ENCODE measurements at places on chromosomes 6 and 20. TPM values are rescaled to one million over a fixed set of nuclear protein-coding genes. Genes with fewer than 3 reads are reported as not detected.

DNA sequence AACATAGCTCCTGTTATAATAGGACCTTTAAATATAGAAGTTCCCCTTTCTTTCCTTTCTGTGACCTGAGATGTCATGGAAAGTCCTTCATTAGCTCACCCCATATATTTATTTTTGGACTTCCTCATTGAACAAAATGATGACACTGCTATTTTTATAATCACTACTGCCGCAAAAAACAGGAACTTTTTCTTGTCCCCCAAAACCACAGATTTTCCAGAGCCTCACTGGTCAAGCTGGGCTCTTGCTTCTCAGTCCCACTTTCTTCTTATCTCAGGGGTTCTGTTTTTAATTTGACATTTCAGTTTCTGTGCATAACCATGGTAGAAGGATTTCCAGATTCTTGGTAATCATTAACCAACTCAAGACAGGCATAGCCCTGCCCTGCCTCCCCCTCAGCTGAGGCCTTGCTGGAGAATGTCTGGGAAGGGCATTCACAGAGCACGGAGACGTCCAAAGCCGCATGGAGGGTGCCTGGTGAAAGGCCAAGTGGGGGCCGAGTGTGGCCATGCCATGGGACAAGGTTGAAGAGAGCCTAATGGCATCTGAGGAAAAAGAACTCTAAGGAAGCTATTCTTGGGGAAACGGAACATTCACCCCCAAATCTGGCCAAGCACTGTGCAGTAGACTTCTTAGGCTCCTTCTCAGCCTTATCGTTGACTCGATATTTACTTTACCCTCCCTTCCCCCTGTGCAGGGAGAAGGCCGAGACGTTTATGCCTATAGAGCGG, 73.7 kb downstream of the EDN1 start:
- DNase-seq, result peak; percentile 85

DNA sequence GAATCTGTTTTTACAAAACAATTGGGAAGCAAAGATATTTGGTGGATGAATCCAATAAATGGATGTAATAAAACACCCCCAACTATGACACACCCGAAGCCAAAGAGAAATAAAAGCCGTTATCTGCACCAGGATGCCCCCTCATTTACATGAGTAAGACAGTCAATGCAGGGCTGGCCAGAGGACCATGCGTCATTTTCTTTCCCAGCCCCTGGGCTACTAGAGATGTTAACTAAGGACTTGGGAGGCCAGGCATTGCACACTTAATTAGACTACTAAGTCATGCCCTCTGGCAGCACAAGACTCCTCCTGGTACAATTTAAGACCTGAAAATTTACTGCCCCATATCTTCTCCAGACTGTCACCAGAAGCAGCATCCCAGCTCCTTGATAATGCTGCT, 3.2 kb downstream of the LEMD2 start:
- DNase-seq, result no peak

- no peak for DNase-seq
These were observed 83.6 kb upstream of the MYLIP start for GRCh38 chr6:16045238-16045637.

- DNase-seq, result no peak
These were observed 16.6 kb downstream of the HRH3 start for GRCh38 chr20:62203378-62204030.

DNA sequence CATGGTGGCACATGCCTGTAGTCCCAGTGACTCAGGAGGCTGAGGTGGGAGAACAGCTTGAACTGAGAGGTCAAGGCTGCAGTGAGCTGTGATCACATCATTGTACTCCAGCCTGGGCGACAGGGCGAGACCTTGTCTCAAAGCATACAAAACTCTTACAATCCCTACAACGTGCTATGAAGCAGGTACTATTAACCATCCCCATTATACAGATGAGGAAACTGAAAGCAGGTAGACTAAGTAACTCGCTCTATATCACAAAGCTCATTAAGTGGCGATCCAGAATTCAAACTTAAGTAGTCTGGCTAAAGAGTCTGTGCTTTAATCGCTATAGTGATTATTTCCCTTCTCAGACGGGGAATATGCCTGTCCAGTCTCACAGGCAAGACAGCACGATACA, 54.7 kb downstream of the CDK19 start:
- no peak for DNase-seq

DNA sequence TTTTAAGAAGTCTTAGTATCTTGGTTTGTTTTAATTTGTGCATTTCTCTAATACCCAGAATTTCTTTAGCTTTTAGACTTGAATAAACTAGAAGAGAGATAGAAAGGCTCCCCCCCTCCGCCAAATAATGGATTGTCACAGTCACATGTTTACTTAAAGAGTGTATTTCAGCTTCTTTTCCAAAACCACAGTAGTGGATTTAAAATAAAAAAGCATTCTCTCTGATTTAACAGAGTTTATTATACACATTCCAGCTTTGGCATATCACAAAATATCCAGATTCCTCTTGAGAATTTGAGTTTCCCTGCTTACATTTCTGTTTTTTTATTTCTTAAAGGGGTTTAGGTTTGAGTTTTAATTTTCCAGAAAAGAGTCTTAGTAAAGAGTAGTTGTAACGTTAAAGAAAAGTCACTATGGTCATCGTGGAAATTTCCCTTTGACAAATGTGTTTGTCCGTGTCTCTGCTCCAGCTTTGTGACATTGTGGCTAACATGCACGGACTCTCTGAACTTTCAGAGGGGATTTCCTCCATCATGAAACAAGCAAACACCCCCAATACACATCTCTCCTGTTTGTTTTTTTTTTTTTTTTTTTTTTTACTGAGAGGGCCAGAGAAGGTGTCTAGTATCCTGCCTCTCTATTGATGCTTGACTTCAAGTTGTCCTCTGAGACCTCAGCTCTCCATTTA, 113.5 kb upstream of the SUPT3H start:
- no peak for DNase-seq

- no peak for DNase-seq
These were observed 67.3 kb upstream of the ZNF217 start for GRCh38 chr20:53660947-53661381.

- DNase-seq, result no peak
These were observed 353.8 kb downstream of the HAO1 start for GRCh38 chr20:7586481-7586880.

DNA sequence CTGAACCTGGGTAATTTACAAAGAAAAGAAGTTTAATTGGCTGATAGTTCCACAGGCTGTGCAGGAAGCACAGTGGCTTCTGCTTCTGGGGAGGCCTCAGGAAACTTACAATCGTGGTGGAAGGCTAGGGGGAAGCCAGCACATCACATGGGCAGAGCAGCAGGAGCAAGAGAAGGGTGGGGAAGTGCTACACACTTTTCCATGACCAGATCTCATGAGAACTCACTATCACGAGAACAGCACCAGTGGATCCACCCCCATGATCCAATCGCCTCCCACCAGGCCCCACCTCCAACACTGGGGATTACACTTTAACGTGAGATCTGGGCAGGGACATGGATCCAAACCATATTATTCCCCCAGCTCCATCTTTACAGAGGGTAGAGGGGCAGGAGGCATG, 166.4 kb downstream of the NFATC2 start:
- no peak for DNase-seq

- no peak for DNase-seq
These were observed 72.5 kb upstream of the PRSS16 start for GRCh38 chr6:27174958-27175357.

GRCh38 chr6:97361286-97361685, 78.3 kb upstream of the MMS22L start:
- no peak for DNase-seq

DNA sequence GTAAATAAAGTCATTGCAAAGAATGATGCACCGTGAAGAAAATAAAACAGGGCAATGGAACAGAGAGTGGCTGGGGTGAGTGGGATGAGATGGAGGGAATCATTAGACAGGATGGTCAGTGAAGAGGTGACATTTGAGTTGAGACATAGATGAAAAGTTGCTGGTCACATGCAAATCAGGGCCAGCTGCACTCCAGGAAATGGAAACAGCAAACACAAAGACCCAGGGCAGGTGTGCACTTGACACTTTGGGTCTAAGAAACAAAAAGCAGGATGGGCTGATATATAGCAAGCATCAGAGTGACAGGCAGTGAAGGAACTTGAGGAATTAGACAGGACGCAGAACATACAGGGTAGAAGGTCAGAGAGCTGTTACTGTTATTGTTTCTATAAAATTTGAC, 171.5 kb upstream of the RIPOR2 start:
- DNase-seq, result no peak

GRCh38 chr20:63052571-63053431, 46.0 kb upstream of the BHLHE23 start:
- no peak for DNase-seq

- DNase-seq, result no peak
These were observed 104.7 kb downstream of the OPRM1 start for GRCh38 chr6:154143753-154144152.

- DNase-seq, result no peak
These were observed 169.3 kb upstream of the ZNF337 start for GRCh38 chr20:25865715-25866656.

DNA sequence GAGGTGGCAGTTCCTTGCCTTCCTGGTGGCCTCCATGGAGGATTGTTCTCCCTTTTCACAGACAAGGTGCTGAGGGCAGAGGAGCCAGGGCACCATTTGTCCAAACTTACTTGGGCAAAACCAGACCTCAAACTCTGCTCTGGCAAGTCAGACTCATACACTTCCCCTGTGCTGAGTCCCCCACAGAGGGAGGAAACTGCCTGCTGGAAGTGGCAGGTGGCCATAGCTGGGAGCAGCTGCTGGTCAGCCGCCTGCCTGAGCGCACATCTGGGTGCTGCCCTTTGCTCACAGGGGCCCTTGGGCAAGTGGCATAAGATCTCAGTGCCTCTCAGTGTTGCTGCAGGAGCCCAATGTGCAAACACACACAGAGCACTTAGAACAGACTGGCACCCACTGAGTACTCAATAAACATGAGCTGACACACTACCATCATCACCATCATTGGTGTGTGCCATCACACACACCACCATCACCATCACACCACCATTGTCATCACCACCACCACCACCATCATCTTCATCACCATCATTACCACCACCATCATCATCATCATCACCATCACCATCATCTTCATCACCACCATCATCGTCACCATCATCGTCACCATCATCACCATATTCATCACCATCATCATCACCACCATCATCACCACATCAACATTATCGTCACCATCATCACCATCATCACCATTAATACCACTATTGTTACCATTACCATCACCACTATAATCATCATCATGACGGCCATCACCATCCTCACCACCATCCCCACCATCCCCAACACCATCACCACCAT, 17.6 kb downstream of the NOL4L start:
- DNase-seq, result no peak

DNA sequence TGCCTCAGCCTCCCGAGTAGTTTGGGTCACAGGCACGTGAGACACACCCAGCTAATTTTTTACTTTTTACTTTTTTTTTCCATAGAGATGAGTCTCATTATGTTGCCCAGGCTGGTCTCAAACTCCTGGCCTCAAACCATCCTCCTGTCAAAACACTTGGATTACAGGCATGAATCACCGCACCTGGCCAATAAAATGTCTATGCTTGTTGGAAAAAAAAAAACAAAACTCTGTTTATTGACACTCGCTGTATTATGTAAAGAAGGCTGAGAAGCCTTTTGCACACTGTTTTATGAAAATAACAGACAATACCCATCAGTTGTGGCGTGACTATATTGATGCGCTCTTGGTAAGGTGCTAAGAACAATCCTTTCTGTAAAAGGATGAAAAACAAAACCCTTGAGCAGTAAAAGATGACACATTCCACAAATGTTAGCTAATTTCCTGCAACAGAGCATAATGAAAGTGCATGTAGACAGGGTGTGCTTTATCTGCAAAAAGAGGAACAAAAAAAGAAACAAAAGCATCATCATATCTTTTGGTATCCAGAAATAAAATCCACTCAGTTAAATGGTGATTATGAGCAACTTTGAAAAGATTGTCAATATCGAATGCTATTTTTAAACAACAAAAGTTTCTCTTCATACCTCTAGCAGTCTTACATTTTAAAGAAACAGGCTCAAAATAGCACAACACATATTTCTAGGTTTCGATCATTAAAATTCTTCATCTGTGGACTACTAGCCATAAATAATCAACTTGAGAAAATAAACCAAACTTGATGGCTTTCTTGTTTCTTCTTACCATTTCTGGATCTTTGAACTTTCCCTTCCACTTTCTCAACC, 108.3 kb upstream of the PHACTR1 start:
- DNase-seq, result no peak

DNA sequence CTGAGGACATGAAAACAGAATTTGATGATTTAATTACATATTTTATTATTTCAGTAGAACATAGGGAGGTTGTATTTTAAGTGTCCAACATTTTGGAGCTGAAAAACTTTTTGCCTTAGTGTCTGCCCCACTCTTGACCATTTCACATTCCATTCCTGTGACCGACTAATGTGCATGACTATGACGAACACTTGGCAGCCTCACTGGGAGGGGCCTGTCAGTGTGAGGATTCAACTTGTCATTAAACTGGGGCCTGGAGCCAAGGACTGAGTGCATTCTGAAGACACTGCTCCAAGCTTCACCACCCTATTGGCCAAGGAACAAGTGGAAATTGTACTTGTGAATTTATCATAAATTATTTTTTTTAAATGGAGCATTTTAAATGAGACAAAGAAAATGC, 661.3 kb downstream of the BCKDHB start:
- peak; percentile 19 for DNase-seq

GRCh38 chr20:11907621-11908020, 10.1 kb upstream of the BTBD3 start:
- no peak for DNase-seq

- DNase-seq, result no peak
These were observed 117.9 kb upstream of the THBS2 start for GRCh38 chr6:169371344-169372127.

DNA sequence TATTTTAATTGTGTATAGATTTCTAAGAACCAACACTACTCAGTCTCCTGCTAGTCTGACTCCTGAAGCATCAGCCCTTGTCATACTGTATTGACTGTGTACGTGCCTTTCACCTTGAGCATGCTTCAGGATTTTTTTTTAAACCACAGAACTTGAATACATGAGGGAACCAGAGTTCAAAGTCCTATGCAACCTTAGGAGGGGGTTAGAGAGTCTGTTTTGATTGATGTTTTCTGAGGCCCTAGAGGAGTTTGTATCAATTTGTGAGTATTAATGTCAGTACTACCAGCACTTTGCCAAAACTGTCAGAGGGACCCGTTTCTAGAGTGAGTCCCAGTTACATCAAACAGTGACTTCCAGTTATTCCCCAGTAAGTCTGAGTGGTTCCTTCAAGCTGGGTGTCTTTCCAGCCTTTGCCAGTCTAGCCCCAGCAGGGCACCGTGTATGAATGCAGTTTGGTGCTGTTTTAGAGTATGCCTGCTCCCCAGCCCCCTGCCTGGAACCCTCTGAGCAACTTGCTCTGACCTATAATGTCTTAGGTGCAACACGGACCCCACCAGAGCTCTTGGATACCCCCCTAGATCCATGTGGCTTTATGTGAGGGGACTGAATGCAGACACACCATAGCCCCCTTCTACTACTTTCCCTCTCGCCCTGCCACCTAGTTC, 8.5 kb downstream of the TP53INP2 start:
- DNase-seq, result no peak

The FERMT1 gene
- 26.1 TPM for total RNA-seq

The LY86 gene
- total RNA-seq, result not detected

The SLC26A8 gene
- 1.4 TPM for total RNA-seq

The CST2 gene
- not detected for total RNA-seq

The HLA-DOA gene
- not detected for total RNA-seq

The SLC13A3 gene
- 1.6 TPM for total RNA-seq

The CD40 gene
- total RNA-seq, result 49.7 TPM

The KIAA1755 gene
- total RNA-seq, result 0.06 TPM

The GPR6 gene
- total RNA-seq, result not detected

The SGK2 gene
- 5.9 TPM for total RNA-seq

The TREML4 gene
- total RNA-seq, result not detected

The STMND1 gene
- 0.14 TPM for total RNA-seq

The SRSF12 gene
- total RNA-seq, result 6.2 TPM

The PI16 gene
- total RNA-seq, result not detected

Data from epithelial cell of proximal tubule (primary cell).